ENCODE measurements at places on chromosomes 4 and X.

DNA sequence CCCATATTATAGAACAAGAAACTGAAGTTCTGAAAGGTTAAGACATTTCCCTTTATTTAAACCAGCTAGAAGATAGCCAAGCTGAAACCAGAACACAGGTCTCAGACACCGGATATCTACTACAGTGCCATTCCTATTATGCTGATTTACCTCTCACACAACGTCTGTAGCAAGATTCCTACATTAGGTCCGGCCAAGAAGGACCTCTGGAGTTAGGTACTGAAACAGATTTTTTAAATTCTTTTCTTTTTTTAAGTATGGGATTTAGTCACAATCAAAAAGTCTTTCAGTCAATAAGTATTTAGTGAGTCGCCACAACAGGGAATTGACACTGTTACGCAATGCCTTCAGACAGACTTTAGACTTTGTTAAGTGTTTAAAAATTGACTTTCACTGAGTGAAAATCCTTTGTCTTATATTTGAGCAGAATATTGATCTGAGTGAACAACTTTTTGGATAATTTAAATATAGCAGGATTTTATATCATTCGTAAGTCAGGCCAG, 26.5 kb upstream of the SPANXN4 start:
- DNase-seq: no peak

- no peak for DNase-seq
Measured at GRCh38 chrX:131881194-131881593, 141.9 kb upstream of the STK26 start.

DNA sequence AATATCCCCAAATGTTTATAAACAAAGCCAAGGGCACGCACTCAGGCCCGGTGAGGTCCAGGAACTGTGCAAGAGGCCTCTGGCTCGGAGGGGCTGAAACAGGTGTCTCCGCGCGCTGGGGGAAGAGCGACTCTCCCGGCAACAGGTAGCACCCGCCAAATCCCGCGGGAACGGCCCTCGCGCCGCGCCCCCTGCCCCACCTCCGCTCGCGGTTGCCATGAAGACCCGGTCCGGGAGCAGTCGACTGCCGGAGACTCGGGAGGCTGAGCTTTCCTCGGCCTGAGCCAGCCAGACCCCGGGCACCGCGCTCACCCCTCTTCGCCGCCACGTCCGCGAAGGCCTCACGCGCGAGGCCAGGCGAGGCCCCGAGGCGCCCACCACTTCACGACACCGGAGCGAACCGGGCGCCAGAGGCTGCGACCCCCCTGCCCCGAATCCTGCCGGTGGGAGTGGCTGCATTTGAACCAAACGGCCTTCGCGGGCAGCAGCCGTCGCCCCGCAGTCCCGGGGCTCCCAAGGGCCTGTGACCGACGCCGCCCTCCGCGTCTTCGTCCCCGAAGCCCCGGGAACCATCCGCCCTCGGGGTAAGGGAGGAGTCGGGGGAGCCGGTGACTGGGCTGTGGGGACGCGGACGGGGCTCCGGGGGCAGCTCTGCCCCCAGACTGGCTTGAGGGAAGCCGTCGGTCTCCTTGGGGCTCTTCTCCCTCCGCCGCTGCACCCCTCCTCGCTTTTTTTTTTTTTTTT, at the start of gene NSUN7:
TSS of gene NSUN7 (plus strand) at position 239 of the 744 bp plus-strand sequence. CDS start 739 bp downstream, outside the sequence.
- no peak for DNase-seq

GRCh38 chr4:168731006-168731636, 234.3 kb downstream of the PALLD start:
- no peak for DNase-seq
